ENCODE measurements at places on chromosomes 5 and 9. TPM values are rescaled to one million over a fixed set of nuclear protein-coding genes. Genes with fewer than 3 reads are reported as not detected.

GRCh38 chr5:1799110-1799601, 481 bp downstream of the MRPL36 start:
- DNase-seq: no peak

GRCh38 chr5:130316971-130317680, 412.9 kb downstream of the CHSY3 start:
- no peak for DNase-seq

CCNJL gene
- not detected for total RNA-seq

PCDHA5 gene
- total RNA-seq: not detected

BTNL8 gene
- not detected for total RNA-seq

DNA sequence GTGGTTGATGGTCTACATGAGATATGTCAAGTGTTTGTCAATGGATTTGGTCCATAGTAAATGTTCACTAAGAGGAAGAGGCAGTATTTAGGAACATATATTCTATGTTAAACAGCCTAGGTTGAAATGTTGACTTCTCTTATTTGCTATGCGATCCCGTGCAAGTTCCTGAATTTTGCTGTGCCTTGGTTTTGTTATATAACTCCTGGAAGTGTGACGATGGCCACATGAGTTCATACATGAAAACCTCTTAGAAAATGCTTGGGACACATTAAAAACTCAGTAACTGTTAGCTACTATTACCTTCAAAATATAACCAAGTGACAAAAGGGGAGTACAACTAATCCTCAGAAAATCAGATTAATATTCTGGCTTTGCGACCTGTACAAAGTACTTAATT, 21.9 kb upstream of the FBXW2 start:
- no peak for DNase-seq

DNA sequence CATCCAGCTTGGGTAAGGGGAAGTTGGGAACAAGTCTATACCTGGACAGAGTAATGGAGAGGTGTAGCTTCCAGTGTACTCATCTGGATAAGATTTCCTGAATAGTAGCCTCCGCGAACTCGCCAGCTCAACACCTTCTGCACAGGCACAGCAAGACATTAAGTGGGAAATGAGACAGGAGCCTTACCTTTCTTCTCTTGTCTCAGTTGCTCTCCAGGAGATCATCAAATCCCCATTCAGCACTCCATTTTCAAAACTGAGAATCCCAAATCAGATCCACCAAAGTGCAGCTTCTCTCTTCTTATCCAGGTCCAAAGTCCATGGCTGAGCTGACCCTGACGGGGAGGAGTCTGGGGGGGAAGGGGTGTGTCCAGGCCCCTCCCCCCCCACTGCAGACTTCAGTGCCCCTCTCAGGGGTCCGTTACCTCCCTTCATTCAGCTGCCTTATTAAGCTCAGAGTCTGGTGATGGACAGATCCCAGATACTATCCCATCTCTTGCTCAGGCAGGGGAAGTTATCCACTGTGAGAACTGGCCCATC, 5.9 kb upstream of the MGAT1 start:
- no peak for DNase-seq
